ENCODE measurements at places on chromosomes 11 and 22.

DNA sequence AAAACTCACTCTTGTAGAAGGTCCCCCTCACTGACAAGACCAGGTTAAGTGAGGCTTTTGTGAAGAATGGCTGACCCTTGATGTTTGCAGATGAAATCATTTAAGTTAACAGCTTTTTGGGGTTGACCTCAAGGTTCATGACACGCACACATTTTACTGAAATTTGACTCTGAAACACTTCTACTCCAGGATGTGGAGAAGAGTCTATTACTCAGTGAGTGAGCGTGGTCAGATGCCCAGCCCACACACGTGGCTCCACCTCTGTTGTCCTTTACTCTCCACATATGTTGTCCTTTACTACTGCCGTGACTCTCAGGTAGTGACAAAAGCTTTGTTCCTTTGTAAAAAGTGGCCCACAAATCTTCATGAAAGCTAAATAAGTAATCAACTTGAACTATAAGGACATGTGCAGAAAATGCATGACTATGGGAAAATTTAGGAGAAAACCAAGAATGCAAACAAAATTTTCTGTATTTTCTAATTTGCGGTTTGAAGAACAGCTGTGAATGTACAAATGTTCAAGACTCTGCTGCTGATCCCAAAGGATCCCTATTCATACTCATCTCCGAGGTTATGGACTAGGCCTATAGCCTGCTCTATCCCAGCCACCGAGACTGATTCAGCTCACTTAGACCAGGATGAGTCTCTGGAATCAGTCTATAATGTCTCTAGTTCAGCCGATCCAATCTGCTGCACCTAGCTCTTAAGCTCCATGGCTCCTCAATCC is 22.4 kb downstream of the XRRA1 start:
- peaks cover 13% of the 10 kb centered on the region for H3K4me1 ChIP-seq
- H3K36me3 ChIP-seq: peaks cover 6% of the 10 kb centered on the region
- H3K27ac ChIP-seq: peak overlapping the region; percentile 45
- peak; percentile 84 for DNase-seq
- no peak overlapping the region for H3K4me3 ChIP-seq

- no peak for DNase-seq
- no peak overlapping the region for H3K27ac ChIP-seq
- H3K4me1 ChIP-seq: no peaks in the 10 kb centered on the region
- H3K36me3 ChIP-seq: peaks cover 20% of the 10 kb centered on the region
- no peak overlapping the region for H3K4me3 ChIP-seq
- H3K27me3 ChIP-seq: no peaks in the 10 kb centered on the region
These were observed 28.1 kb upstream of the ACAT1 start for GRCh38 chr11:108093128-108093904.

- no peaks in the 10 kb centered on the region for H3K27me3 ChIP-seq
- peak overlapping the region; percentile 35 for H3K27ac ChIP-seq
- no peak overlapping the region for H3K4me3 ChIP-seq
- H3K4me1 ChIP-seq: peaks cover 84% of the 10 kb centered on the region
These were observed 83.7 kb downstream of the STIM1 start for GRCh38 chr11:3939211-3939610.

DNA sequence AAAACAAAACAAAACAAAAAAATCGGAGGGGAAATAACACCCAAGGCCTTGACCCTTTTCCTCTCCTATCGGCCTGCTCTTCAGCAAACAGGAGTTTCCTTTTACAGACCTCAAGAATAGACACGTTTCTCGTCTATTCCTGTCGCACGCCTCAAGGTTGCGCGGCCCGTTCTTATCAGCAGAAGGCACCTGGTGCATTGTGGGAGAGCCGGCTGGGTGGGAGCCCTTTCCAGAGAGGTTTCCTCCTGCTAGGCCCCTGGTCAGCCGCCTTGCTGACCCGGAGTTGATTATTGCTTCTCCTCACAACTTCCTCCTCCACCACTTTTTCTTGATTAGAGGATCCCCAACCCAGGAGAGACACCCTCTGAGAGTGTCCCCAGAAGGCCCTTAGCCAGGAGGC is 497.3 kb downstream of the MIAT start:
- peaks cover 30% of the 10 kb centered on the region for H3K27me3 ChIP-seq
- no peak overlapping the region for H3K27ac ChIP-seq
- peaks cover 4% of the 10 kb centered on the region for H3K4me1 ChIP-seq
- H3K36me3 ChIP-seq: no peaks in the 10 kb centered on the region
- DNase-seq: no peak

- no peaks in the 10 kb centered on the region for H3K36me3 ChIP-seq
- H3K4me3 ChIP-seq: no peak overlapping the region
- H3K27me3 ChIP-seq: no peaks in the 10 kb centered on the region
- no peak for DNase-seq
- peak overlapping the region; percentile 66 for H3K27ac ChIP-seq
- peaks cover 17% of the 10 kb centered on the region for H3K4me1 ChIP-seq
These were observed 5.1 kb upstream of the CDKN1C start for GRCh38 chr11:2890466-2891294.

DNA sequence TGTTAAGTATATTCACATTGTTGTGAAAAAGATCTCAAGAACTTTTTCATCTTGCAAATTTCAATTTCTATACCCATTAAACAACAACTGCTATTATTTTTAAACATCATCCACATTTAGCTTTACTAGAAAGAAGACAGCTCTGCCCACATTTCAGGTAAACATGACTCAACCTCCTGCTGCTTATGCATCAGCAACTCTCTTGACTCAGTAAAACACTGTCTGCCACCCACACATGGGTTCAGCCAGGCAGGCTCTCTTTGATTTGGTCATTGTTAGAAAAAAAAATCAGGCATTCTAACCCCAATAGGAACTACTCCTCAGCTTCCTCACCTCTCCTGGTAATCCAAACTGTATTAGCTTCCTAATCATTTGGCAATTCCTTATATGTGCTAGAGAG is 5.1 kb upstream of the ENDOD1 start:
- DNase-seq: peak; percentile 84
- H3K4me3 ChIP-seq: no peak overlapping the region
- no peaks in the 10 kb centered on the region for H3K27me3 ChIP-seq

GRCh38 chr11:102359372-102359771 is 12.4 kb downstream of the BIRC2 start:
- H3K27ac ChIP-seq: no peak overlapping the region
- H3K27me3 ChIP-seq: no peaks in the 10 kb centered on the region
- DNase-seq: no peak
- H3K4me1 ChIP-seq: peaks cover 50% of the 10 kb centered on the region

GRCh38 chr11:92762121-92762540 is 207.3 kb upstream of the MTNR1B start:
- no peaks in the 10 kb centered on the region for H3K36me3 ChIP-seq
- H3K4me3 ChIP-seq: no peak overlapping the region
- H3K4me1 ChIP-seq: peaks cover 11% of the 10 kb centered on the region
- DNase-seq: no peak
- H3K27me3 ChIP-seq: peaks cover 10% of the 10 kb centered on the region

GRCh38 chr11:56642339-56642738 is at the start of gene OR5AP2:
Gene OR5AP2 (minus strand): TSS chr11:56642439. CDS start chr11:56642439, 0 bp downstream.
- H3K27me3 ChIP-seq: no peaks in the 10 kb centered on the region
- no peak within 1 kb of the TSS for H3K27ac ChIP-seq
- no peaks in the 10 kb centered on the region for H3K4me1 ChIP-seq
- DNase-seq: no peak
- H3K36me3 ChIP-seq: no peaks in the 10 kb centered on the region
- no peak within 1 kb of the TSS for H3K4me3 ChIP-seq

DNA sequence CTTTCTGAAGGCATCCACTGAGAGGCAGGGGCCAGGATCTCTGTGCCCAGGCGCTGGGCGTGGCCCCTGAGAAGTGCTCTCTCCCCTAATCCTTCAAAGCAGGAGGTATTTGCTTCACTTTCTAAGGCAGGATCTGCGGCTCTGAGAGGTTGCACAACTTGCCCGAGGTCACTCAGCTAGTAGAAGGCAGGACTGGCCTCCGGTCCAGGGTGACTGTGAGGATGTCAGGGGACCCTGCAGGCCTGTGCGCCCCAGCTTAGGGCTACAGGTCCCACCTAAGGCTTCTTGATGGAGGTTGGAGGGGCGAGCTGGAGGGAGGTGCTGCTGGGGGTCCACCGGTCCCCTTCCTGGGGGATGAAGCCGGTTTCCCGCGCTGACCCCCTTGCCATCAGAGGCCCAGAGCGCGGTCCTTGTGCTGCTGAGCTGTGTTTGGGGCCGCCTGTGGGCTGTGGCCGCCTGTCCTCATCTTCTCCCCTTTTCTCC is 979 bp downstream of the SMIM38 start:
- H3K36me3 ChIP-seq: no peaks in the 10 kb centered on the region
- peak overlapping the region; percentile 11 for H3K27ac ChIP-seq
- peaks cover 2% of the 10 kb centered on the region for H3K27me3 ChIP-seq
- H3K4me1 ChIP-seq: peaks cover 12% of the 10 kb centered on the region

DNA sequence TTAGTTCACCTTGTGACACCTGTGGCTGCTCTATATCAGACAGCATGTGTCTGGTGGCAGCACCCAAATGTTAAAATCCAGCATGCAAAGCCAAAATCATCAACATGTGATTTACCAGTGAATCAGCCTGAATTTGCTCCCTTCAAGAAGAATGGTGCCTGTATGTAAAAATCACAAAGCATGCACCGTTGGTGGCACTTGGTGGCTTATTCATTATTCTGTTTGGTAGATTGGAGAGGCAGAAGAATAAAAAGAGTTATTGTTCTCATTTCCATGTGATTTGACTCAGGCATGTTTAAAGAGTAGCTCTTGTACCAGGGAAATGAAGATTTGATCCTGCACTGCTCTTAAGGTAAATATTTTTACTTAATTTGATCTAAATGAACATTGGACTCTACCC is 143.9 kb upstream of the MPPED2 start:
- DNase-seq: no peak
- H3K36me3 ChIP-seq: no peaks in the 10 kb centered on the region
- H3K27me3 ChIP-seq: no peaks in the 10 kb centered on the region
- H3K4me3 ChIP-seq: no peak overlapping the region

DNA sequence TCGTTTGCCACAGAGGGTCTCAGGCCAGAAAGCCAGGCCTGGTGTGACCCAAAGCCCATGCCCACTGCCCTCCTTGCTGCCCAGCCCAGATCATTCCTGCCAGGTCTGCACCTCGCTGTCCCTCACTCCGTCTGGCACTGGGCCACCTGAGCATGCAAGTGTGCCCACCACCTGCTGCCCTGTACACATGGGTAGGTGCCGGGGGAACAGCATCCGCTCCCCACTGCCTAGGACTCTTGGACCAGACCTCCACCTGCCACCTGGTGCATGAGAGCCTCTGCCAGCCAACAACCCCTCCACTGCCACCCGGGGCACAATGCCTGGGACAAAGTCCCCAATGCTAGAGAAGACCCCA is 12.5 kb downstream of the MGAT3 start:
- H3K27me3 ChIP-seq: no peaks in the 10 kb centered on the region
- H3K4me1 ChIP-seq: peaks cover 13% of the 10 kb centered on the region
- no peak for DNase-seq
- no peaks in the 10 kb centered on the region for H3K36me3 ChIP-seq
- H3K27ac ChIP-seq: no peak overlapping the region
- no peak overlapping the region for H3K4me3 ChIP-seq

GRCh38 chr11:106917973-106918372 is 100.3 kb downstream of the GUCY1A2 start:
- DNase-seq: peak; percentile 1
- no peak overlapping the region for H3K4me3 ChIP-seq
- no peaks in the 10 kb centered on the region for H3K27me3 ChIP-seq
- no peaks in the 10 kb centered on the region for H3K36me3 ChIP-seq
- H3K27ac ChIP-seq: no peak overlapping the region
- no peaks in the 10 kb centered on the region for H3K4me1 ChIP-seq

- no peak for DNase-seq
- no peaks in the 10 kb centered on the region for H3K27me3 ChIP-seq
- H3K4me3 ChIP-seq: no peak overlapping the region
- peaks cover 28% of the 10 kb centered on the region for H3K4me1 ChIP-seq
These were observed 75.4 kb downstream of the ZBTB16 start for GRCh38 chr11:114134870-114135269.

- no peak for DNase-seq
- H3K4me1 ChIP-seq: no peaks in the 10 kb centered on the region
- no peak overlapping the region for H3K4me3 ChIP-seq
- no peak overlapping the region for H3K27ac ChIP-seq
These were observed 72.3 kb upstream of the CRYBB3 start for GRCh38 chr22:25127318-25127717.

DNA sequence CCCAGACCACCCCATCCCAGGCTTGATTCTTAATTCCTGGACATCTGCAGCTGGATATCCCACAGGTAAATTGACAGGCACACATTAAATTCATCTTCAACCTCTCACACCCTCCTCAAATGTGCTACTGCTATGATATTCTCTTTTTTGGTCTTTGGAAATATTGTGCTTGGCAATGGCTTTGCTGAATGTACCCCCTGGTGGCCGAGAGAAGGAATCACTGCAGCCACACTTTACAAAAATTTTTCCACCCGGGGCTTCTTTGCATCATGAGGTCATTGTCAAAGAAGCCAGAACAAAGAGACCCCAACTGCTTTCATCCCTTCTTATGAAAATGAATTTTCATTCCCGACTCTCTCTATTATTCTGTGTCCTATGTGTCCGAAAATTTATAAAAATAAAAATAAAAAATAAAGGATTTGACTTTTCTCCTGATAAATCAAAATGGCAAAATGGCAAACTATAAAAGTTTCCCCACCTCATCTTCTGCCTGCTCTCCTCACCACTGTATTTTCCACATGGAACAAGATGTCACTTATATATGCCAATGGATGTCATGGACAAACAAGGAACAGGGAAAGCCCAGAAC is 15.0 kb upstream of the CYB5R2 start:
- DNase-seq: peak; percentile 29

DNA sequence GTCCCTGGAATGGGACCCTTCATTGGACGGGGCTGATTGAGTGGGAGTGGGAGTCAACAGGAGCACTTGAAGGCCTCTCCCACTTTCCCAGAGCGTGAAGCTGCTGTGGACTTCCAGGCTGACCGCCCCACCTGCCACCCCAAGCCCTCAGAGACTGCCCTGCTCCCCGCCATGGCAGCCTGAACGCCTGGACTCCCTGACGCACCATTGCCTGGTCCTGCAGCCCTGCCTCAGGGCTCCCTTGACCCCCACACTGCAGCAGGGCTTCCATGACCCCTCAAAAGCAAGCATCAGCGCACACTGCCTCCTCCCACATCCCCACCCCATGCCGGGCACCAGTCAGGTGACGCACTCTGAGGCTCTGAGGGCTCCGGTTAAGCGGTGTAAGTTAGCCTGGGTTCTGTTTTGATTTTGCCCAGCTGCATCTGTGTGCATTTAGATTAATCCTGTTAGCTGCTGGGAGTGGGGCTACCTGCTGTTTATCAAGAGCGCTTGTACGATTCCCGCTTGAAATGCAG is 39.4 kb downstream of the TRIM29 start:
- no peak for DNase-seq
- no peaks in the 10 kb centered on the region for H3K36me3 ChIP-seq
- no peak overlapping the region for H3K4me3 ChIP-seq
- no peak overlapping the region for H3K27ac ChIP-seq
- H3K4me1 ChIP-seq: no peaks in the 10 kb centered on the region
- peaks cover 9% of the 10 kb centered on the region for H3K27me3 ChIP-seq

Data from activated CD8-positive, alpha-beta T cell treated with anti-CD3 and anti-CD28 coated beads for 36 hours (primary cell).